ENCODE measurements at places on chromosomes 12 and 14.

DNA sequence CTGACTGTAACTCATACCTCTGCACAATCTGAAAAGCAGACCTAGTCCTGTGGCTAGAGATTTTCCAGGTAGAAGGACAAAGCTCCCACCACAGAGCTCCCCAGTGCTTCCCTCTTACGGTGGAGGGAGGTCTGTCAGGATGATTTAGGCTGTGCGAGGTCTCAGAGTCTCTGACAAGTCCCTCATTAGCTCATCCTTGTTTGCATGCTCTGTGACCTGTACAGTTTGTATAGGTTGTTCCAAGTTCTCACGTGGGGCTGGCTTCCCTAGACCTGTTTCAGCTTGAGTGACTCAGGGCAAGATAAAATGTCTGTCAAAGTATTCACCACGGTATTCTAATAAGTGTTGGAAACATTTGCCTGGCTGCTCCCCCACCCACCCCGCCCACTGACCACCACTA is 34.8 kb downstream of the ASCL1 start:
- no peak for DNase-seq

- DNase-seq: no peak
Measured at GRCh38 chr14:76500011-76500410, 124.1 kb downstream of the ESRRB start.

GRCh38 chr14:61928300-61928699 is 166.1 kb downstream of the SNAPC1 start:
- no peak for DNase-seq

DNA sequence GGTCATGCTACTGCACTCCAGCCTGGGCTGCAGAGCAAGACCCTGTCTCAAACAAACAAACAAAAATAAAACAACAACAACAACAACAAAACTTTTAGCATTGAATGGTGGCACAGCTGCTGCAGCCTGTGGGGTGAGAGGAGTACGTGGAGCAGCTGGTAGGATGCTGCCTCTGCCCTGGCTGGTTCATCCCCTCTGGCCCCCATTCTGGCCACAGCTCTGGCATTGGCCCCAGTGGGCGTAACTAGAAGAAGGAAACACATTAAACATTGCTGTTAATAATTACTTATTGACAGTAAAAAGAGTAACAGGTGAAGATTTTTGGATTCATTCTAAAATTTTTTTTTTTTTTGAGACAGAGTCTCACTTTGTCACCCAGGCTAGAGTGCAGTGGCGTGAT is 28.8 kb upstream of the C2CD5 start:
- DNase-seq: no peak

- DNase-seq: no peak
Measured at GRCh38 chr12:22228022-22228875, 106.3 kb downstream of the ST8SIA1 start.

GRCh38 chr12:70883855-70884254 is 36.7 kb downstream of the PTPRR start:
- DNase-seq: no peak

- DNase-seq: no peak
Measured at GRCh38 chr12:93200291-93200917, 177.3 kb upstream of the NUDT4 start.

GRCh38 chr12:90250766-90251165 is 542.1 kb upstream of the ATP2B1 start:
- DNase-seq: no peak

DNA sequence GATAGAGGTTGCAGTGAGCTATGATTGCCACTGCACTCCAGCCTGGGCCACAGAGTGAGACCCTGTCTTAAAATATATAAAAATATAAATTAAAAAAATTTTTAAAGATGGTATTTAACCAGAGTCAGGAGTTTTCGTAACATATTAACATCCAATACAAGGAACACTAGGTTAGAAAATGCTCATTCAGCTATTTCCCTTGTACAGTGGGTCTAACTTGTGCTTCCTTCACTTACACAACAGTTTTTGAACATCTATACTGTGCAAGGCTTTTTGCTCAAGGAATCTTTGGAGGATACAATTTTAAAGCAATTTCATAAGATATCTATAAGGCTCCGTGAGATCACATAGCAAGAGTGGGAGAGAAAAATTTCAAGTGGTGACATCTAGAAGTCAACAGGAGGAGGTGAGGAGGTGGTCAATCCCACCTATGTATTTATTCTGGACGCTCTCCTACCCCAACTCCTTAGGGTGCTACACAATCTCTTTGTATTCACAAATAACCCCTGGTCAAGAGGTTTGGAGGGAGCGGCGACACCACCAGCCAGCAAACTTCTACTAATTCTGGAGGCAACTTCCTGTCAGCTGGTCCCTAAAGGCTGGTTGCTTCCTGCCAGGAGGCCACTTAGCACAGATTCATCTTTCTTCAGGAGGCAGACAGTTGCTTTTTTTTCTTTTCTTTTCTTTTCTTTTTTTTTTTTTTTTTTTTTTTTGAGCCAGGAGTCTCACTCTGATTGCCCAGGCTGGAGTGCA is 22.2 kb downstream of the DUSP16 start:
- DNase-seq: no peak

GRCh38 chr14:74389980-74390379 is 36.0 kb downstream of the SYNDIG1L start:
- DNase-seq: no peak

DNA sequence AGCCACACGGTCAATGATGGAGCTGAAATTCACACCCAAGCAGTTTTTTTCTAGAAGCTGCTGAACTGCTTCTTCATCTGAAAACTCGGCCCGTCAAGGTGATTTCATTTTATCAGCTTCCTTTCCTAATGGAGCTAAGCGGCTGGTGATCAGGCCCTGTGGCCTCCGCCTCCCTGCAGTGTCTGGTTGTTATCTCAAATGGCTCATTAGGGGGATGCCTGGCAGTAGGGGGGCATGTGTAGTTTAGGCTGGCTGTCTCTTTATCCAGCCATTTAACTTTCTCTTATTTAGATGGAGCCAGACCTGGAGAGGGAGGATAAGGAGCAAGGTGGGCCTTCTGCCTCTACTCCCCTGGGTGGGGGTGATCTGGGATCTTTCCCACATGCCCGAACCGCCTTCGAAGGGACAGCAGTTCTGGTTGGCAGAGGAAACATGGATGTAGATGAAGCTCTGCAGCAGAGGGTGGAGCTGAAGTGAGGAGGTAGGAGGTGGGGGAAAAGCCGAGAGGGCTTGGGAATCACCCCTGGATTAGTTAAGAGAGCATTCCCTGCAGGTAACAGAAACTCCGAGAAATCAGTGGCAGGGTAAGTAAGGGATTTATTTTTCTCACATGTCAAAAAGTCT is 64.4 kb downstream of the TGFB3 start:
- no peak for DNase-seq

DNA sequence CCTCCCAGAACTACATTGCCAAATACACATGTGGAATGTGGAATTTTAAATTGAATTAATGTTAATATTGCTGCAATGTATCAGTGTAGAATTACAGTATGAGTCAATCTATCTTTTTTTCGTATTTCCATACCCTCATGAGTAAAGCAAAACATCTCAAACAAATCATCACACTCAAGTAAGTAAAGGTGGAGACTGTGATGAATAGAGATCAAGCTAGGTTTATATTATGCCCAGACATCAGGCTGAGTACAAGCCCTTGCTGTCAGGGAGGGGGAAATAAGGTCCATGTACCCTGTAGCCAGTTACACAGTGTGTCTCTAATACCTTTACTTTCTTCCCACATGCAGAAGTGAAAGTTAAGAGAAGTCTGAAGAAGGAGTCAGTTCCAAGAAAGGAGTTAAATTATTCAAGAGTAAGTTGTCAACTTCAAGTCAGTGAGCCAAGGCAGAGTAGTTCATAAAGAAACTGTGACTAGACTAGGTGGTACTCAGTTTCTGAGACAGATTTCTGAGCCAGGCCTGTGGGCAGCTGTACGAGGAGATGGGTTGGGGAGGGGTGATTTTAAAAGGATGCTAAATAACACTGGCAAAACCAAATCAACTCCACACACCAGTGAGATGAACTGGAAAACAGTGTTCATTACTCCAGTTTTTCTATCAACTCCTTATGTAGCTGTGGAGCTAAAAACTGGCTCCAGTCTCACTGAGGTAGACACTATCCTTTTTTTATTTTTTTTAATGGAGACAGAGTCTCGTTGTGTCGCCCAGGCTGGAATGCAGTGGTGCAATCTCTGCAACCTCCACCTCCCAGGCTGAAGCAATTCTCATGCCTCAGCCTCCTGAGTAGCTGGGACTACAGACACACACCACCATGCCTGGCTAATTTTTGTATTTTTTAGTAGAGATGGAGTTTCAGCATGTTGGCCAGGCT is 23.8 kb upstream of the STK38L start:
- DNase-seq: no peak

GRCh38 chr12:130401703-130402102 is 64.0 kb downstream of the PIWIL1 start:
- no peak for DNase-seq

GRCh38 chr12:120254809-120255208 is 10.7 kb downstream of the PXN start:
- DNase-seq: peak; percentile 95

DNA sequence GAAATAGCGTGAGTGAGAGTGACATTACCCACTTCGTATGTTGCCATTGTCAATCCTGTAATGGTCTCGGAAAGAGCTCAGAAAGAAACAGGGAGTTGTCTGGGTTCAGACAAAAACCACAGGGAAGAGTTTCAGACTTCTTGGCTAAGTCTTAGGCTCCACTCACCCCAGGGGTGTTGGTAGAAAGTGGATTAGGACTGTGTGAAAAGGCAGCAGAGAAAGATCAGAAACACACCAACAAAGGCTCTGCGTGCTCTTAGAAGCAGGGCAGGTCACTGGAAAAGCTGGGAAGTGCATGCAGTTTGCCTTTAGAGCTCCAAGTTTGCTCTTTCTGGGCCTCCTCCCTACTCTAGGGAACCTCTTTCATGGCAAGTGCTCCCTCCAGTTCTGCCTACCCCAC is 106.1 kb upstream of the PLXNC1 start:
- no peak for DNase-seq

DNA sequence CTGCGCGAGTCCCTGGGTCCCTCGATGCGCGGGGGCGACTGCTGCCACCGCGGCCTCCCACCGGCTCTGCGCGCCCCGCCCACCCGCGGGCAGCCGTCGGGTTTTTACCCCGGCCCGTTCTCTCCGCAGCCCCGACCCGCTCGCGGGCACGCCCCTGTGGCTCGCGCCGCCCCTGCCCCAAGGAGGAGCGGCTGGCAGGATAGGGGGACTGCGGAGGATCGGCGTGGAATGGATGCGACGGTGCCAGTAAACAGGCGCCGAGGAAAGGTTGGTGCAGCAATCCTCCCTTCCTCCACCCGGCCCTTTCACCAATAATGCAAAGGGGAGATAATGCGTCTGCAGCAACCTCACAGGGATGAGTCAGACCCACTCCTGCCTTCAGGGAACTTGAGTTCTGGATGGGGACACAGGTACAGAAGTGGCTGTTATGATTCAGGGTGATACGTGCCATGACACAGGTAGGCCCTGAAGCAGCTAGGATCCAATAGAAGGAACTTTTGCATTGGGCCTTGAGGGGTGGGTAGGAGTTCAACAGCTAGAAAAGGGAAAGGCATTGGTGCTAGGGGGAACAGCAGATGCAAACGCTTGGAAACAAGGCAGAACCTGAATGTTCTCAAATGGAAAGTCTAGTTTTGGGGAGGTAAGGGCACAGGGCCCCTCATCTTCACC is 554 bp upstream of the DEGS2 start:
- no peak for DNase-seq

- DNase-seq: no peak
Measured at GRCh38 chr14:37375566-37375965, 177.8 kb downstream of the MIPOL1 start.

DNA sequence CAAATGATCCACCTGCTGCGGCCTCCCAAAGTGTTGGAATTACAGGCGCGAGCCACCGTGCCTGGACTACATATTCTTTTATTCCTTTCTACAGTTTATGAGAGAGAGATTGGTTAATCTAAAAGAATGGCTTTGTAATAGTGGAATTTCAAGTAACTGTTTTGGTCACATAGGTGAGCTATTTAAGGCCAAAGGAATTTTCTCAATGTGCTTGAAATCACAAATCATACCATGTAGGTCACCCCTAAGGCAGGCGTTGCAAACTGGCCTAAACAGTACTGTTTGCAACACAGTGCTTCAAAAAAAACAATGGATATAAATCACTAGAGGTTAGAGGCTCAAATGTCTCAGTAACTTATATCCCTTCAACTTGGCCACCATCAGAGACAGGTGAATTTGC is 103.7 kb upstream of the PTPRR start:
- DNase-seq: no peak

DNA sequence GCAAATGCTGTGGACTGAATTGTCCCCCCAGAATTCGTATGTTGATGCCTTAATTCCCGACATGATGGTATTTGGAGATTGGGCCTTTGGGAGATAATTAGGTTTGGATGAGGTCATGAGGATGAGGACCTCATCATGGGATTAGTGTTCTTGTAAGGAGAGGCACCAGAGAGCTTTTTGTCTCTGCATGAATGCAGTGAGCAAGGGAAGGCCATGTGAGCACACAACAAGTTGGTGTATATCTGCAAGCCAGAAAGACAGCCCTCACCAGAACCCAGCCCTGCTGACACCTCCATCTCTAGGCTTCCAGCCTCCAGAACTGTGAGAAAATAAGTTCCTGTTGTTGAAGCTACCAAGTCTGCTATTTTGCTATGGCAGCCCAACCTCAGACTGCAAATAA is 51.9 kb upstream of the SMCO2 start:
- DNase-seq: no peak

DNA sequence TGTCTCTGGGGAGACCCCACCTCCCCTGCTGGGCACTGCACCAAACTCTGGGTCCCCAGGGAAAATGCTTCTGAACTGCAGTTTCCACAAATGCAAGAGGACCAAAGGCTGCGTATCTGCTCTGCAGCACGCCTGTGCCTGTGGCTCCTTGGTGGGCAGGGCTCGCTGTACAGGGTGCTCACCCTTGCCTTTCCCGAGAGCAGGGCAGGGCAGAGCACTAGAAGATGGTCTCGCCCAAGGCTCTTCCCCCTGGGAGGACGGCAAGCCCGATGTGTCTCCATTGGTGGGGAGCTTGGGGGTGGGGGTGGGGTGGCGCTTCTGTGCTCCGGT is 175.3 kb upstream of the RTL1 start:
- no peak for DNase-seq

DNA sequence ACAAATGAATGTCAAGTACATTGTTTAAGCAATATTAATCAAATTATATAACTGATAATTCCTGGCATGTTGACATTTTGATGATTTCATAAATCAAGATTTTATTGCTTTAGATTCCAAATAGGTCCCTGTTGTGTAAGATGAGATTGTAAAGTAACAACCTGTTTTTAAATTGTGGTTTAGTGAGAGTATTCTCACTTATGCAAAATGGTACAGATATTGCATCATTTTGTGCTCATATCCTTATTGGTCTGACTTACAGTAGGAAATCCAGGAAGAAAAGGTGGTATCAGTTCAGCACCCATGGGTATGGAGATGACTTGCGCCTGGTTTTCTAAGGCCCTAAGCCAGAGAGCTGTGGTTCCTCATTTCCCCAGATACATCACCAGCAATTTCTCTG is 165.5 kb downstream of the KIF21A start:
- no peak for DNase-seq

DNA sequence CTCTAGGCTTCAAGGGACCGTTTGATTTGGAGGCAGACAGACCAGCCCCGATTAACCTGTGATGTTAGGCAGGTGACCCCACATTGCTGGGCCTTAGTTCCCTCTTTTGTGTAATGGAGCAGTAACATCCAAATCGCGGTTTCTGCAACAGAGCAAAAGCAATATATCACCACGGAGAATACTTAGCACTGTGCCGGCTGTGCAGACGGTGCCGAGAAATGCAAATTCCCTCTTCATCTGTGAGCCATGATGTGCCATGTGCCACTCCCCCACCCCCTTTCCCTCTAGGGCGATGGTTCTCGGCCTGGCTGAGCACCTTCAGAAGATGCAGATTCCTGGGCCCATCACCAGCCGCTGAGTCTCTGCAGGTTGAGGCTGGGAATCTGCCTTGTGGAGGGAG is 10.9 kb downstream of the BCL7A start:
- no peak for DNase-seq

Measured in dermis microvascular lymphatic vessel endothelial cell (primary cell).